ENCODE measurements at places on chromosomes 1 and 21. TPM values are rescaled to one million over a fixed set of nuclear protein-coding genes. Genes with fewer than 3 reads are reported as not detected.

ADGRB2 gene
- total RNA-seq: 7.4 TPM

SRM gene
- total RNA-seq: 24.2 TPM

CENPF gene
- total RNA-seq: 8.3 TPM

NR5A2 gene
- not detected for total RNA-seq

ERG gene
- 0.29 TPM for total RNA-seq

IQCC gene
- total RNA-seq: 1.8 TPM

MNDA gene
- total RNA-seq: under 0.01 TPM

FCN3 gene
- total RNA-seq: not detected

FCRL4 gene
- not detected for total RNA-seq

ADORA3 gene
- not detected for total RNA-seq

GPATCH3 gene
- 10.3 TPM for total RNA-seq

CLIC6 gene
- under 0.01 TPM for total RNA-seq

TMEM39B gene
- 4.7 TPM for total RNA-seq

GBP6 gene
- total RNA-seq: not detected

B3GALT2 gene
- 2.1 TPM for total RNA-seq

RIPPLY3 gene
- total RNA-seq: not detected

COL11A1 gene
- 158 TPM for total RNA-seq

SMYD2 gene
- 39.8 TPM for total RNA-seq

S100A14 gene
- total RNA-seq: 0.36 TPM

DNAJC28 gene
- 4.0 TPM for total RNA-seq

TMEM52 gene
- not detected for total RNA-seq

GPR153 gene
- 2.9 TPM for total RNA-seq

ATP1A4 gene
- not detected for total RNA-seq

BCAR3 gene
- 37.1 TPM for total RNA-seq

TNN gene
- not detected for total RNA-seq

SPATA45 gene
- total RNA-seq: not detected

LCA5L gene
- 2.9 TPM for total RNA-seq

USH2A gene
- total RNA-seq: under 0.01 TPM

C1orf94 gene
- not detected for total RNA-seq

LINGO4 gene
- total RNA-seq: not detected

All from osteoblast (primary cell).